ENCODE measurements at places on chromosomes 1 and 21. TPM values are rescaled to one million over a fixed set of nuclear protein-coding genes. Genes with fewer than 3 reads are reported as not detected.

- no peak for DNase-seq
These were observed 625 bp upstream of the NEGR1 start for GRCh38 chr1:72283022-72283306.

GRCh38 chr1:8671306-8671917 lies 146.0 kb downstream of the RERE start:
- no peak for DNase-seq

DNA sequence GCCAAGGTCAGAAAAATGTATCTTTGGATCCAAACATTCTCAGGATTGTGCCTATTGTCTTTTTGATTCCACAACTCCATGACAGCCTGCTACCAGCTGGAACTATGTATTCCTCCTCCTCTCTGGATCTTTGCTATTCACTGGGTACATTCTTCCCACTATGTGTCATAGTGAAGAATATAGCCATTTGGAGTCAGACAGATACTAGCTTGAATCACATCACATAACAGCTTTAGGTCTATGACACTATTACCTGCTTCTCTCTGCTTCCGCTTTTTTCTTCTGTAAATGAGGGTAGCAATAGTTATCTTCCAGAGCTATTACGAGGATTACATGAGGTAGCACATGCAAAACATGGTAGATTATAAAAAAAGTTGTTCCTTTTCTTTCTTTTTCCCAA lies 5.4 kb upstream of the EXO1 start:
- no peak for DNase-seq

The KCNK1 gene
- 57.6 TPM for total RNA-seq

The AK4 gene
- 17.6 TPM for total RNA-seq

All from PC-9 (cell line).